ENCODE measurements at places on chromosomes 3 and 15.

- peak; percentile 35 for DNase-seq
Observed at GRCh38 chr3:45143673-45144671, 2.2 kb downstream of the CDCP1 start.

GRCh38 chr3:122626515-122627180 is 49.2 kb downstream of the PARP15 start:
- no peak for DNase-seq

DNA sequence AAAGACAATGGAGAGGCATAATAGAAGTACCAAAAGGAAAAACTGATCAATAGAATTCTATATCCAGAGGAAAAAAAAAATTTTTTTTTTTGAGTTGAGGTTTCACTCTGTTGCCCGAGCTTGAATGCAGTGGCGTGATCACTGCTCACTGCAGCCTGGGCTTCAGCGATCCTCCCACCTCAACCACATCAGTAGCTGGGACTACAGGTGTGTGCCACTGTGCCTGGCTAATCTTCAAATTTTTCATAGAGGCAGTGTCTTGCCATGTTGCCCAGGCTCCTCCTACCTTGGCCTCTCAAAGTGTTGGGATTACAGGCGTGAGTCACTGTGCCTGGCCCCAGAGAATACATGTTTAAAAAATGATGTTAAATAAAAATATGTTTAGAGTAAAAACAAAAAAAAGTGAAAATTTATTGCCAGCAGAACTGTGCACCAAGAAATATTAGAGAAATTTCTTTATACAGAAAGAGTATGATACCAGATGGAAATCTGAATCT is 154.3 kb upstream of the ZBTB20 start:
- peak; percentile 27 for DNase-seq

- DNase-seq = no peak
Observed at GRCh38 chr3:33426630-33427317, 13.4 kb downstream of the UBP1 start.

- no peak for DNase-seq
Observed at GRCh38 chr3:64494526-64494925, 193.3 kb downstream of the ADAMTS9 start.

GRCh38 chr3:42114130-42114725 is 23.1 kb downstream of the TRAK1 start:
- DNase-seq = no peak

- no peak for DNase-seq
Observed at GRCh38 chr15:66103293-66103590, 150.3 kb downstream of the MEGF11 start.

GRCh38 chr3:152019508-152019907 is 146.1 kb downstream of the SUCNR1 start:
- DNase-seq = peak; percentile 17

DNA sequence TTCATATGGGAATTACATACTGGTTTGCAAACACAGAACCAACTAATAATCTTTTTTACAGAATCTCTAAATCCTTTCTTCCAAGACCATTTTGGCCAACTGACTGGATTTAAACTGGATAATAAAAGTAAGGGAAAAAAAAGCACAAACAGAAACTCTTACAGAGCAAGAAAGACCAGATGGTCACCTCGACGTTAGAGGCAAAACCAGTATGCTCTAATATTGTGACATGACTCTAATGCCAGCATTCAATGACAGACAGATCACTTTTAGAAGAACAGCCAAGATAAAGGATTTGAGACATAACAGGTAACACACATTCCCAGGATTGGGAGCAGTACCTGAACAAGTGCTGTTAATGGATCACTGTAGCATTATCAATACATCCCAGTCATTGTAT is 50.9 kb downstream of the DHX36 start:
- no peak for DNase-seq

DNA sequence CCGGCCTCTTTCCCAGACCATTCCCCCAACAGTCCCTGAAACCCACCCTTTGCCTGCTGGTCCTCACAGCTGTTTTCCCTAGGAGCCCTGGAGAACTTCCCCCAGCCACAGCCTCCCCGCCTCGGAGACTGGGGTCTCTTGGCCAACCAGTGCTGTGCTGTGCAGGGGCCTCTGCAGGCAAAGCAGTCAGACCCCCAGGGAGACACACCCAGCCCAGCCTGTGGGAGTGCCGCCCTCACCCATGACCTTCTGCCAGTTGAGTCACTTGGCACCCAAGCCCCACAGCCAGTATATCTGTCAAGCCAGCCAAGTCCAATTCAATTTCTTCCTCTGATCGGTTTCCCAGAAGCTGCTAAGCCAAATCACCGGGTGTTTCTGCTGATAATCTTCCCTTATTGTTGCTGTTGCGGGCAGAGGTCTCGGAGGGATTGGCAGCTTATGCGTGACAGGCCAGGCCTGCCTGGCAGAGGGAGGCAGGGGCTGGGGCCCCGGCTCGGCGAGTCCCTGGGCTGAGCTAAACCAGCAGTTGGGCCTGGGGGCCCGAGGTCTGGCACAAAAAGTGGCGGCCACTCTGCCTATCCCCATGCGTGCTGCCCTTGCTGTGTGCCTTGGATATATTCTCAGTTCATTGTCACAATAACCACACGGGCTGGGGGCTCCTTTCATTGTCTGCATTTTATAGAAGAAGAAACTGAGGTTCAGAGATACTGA is 65.6 kb upstream of the SLC6A1 start:
- DNase-seq = no peak

DNA sequence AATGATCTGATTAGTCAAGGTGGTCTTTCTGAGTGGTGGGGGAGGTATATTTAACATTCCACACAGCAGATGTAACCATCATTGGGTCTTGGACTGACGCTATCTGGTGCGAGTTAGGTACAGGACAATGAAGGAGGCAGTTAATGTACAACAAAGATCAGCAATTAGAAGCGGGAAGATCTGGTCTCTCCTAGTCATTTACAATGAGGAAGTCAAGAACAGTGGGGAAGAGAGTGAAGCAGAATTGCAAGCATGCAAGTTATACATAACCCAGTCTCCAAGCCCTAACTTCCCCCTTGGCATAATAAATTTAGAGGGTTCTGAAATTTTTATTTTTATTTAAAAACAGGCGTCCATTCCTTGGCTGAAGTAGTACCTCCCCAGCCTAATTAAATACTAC is 14.1 kb downstream of the GPD1L start:
- DNase-seq = no peak

DNA sequence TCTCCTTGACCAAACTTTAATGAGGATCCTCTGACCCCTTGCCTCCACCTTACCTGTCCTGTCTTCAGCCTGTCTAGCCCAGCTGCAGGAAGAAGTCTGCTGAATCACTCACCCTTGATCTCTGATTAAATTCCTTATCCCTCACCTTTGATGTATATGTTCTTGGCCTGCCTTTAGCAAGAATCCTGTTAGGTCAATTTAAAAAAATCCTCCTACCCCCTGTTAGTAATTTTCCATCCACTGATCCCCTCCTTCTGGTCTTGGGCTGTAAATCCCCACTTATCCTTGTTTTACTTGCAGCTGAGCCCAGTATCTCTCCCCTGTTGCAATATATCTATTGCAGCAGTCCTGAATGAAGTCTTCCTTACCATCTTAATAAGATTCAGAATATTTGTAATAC is 39.0 kb downstream of the MYH15 start:
- peak; percentile 67 for DNase-seq

GRCh38 chr3:58179235-58180098 is 31.3 kb downstream of the DNASE1L3 start:
- DNase-seq = no peak
